Peyer's patch (tissue), 4 donors: ENCODE measurements at places on chromosomes 2 and 18. TPM values are rescaled to one million over a fixed set of nuclear protein-coding genes. Genes with fewer than 3 reads are reported as not detected.

GRCh38 chr2:197090742-197091367, 164.3 kb upstream of the PGAP1 start:
- no peak for DNase-seq

GRCh38 chr2:217445723-217446122, 557.1 kb downstream of the TNS1 start:
- DNase-seq, result no peak

DNA sequence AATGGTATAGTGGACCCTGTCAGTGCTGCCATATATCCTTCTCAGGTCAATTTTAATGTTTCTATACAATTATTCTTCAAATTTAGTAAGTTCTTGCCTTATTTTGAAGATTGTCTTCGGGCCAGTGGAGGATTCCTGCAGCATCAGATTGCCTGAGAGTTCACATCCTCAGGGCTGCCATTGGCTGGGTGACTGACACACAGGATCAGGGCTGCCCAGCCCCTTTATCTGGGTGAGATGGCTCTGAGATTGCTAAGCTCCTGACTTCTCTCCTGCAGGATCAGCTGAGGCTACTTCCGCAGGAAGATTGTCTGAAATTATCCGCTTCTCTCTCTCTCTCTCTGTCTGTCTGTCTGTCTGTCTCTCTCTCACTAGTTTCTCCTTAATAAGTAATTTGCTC, 567.4 kb downstream of the TSN start:
- no peak for DNase-seq

DYNC2LI1 gene
- 41.3 TPM for total RNA-seq

GRCh38 chr2:10521356-10522169, 73.4 kb upstream of the ODC1 start:
- DNase-seq, result peak; percentile 23

GCG gene
- 209 TPM for total RNA-seq

DNA sequence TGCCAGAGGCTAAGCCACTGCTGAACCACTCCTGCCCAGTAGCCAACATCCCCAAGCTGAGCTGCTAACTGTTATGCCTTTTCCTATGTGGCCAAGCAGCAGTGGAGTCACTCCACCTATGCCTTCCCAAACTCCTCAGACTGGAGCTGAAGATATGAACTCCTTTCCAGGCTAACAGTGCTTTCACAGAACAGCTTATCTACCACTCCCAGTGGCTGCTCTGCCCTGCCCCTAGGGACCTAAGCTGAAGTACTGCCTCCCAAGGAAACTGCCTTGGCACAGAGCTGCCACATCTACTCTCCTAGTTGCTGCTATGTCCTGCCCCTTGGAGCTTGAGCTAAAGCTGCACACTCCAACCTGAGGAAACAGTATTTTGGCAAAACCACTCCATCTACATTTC, 275.9 kb downstream of the RBM43 start:
- DNase-seq, result no peak

DNA sequence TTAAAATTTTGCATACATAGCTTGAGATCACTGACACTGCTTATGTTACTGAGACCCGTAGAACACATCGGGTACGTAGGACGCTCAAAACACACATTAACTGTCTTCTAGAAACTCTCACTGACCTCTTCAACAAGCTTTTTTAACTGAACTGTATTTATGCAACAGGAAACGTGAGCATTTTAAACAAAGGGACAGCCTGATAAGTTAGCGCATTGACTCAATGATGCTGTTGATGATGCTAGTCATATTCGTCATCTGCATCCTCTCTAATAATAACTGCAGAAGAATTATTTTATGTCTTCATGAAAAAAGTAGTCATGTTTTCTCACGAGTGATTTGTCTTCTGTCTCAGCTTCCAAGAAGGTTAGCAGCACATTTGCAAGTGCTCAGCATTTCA, 824.0 kb downstream of the DCDC2C start:
- DNase-seq, result no peak

GRCh38 chr2:58428096-58429013, 187.2 kb upstream of the FANCL start:
- no peak for DNase-seq

WDR75 gene
- total RNA-seq, result 25.2 TPM

GRCh38 chr2:216092646-216093045, 10.9 kb downstream of the TMEM169 start:
- DNase-seq, result no peak

LIMS1 gene
- total RNA-seq, result 27.3 TPM

DNA sequence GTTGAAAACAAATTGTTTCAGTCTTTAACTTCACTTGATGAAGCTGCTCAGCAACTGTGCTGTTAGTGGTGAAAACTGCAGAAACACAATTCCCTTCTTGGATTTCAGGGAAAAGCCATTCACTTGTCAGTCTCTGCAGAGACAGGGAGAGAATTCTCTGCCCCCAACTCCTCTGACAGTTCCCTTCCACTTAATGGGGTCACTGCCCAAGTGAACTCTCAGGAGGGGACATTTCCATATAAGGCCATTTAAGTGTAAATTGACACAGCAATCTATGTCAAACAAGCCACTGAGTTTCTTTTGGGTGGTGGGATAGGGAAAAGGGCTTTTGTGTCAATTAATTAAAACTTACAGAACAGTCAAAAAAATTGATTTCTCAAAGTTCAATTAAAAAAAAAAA, 51.4 kb upstream of the DNER start:
- DNase-seq, result no peak

CTNNA2 gene
- total RNA-seq, result 0.67 TPM

DNA sequence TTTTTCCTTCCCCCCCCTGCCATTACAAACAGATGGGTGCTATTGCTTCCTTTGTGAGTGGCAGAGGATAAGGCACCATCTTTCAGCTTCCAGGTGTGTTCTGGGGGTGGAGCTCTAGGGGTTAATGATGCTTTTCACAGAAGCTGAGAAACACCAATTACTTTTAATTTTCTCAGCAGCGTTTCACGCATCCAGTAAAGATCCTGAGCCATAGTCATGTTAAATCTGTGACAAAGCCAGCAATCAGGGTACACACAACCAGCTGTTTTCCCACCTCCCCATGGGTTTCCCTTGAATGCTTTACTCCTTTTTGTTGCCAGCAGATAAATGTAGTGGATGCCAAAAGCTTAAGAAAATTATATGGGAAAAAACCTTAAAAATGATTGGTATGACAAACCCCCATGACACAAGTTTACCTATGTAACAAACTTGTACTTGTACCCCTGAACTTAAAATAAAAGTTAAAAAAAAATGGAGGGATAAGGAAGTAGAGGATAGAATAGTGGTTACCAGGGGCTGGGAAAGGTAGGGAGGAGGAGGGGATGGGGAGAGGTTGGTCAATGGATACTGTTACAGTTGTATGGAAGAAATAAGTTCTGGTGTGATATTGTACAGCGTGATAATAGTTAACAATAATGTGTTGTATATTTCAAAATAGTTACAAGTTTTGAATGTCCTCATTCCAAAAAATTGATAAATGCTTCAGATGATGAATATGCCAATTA, 70.0 kb downstream of the ACOXL start:
- no peak for DNase-seq

- no peak for DNase-seq
These were observed 12.5 kb downstream of the NPC1 start for GRCh38 chr18:23573626-23574431.

- no peak for DNase-seq
These were observed 8.3 kb upstream of the RHOB start for GRCh38 chr2:20438334-20439192.

DNA sequence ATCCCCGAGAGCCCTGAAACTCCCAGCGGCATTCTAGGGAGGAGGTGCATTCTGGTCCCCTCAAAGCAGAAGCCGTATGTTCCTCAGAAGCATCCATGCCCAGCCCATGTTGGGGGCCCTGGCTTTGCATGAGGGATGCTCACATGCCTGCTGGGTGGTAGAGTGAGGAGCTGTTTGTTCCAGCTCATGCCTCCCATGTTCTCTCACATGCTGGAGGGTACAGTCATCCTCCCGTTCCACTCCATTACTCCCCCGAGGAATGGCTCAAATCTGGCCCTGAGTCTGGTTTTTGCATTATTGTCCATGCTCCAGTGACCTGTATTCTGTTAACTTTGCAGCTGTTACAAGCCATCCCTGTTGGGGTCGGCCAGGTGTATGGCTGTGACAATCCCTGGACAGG, 24.1 kb downstream of the SLC14A2 start:
- DNase-seq, result no peak

DNA sequence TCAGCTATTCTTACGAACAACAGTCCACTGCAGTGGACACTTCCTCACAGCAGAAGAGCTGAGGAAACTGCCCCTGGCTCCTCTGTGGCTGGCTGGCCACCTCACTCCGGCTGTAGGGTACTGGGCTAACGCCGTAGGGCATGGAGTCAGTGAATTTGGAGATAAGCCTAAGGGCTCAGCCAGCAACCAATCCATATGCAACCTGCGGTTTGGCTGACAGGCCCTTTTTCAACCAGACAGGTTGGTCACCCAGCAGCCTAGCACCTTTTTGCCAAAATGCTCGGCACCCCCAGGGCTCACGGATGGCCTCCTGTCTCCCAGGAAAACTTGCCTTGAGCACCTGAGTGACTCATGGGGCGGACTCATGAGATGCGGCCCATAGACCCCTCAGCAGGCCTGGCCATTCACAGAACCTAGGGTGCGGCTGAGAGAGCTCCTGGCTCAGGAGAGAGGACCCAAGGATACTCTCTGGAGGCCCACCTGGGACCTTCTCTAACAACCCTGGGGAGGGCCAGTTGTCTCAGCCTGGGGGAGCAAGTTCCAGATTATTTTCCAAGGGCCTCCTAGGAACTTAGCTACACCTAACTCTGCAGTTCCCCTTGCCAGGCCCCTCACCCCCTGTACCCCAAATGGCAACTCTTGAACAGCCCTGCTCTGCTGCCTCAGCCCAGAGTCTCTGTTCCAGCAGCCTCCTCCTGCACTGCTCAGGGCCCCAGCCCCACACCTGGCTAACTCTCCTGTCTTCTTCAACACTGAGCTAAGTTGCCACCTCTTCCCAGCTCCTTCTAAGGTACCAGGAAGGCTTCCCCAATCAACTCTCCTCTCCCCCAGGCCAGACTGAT, 252.1 kb downstream of the CYP26B1 start:
- DNase-seq, result no peak

DNA sequence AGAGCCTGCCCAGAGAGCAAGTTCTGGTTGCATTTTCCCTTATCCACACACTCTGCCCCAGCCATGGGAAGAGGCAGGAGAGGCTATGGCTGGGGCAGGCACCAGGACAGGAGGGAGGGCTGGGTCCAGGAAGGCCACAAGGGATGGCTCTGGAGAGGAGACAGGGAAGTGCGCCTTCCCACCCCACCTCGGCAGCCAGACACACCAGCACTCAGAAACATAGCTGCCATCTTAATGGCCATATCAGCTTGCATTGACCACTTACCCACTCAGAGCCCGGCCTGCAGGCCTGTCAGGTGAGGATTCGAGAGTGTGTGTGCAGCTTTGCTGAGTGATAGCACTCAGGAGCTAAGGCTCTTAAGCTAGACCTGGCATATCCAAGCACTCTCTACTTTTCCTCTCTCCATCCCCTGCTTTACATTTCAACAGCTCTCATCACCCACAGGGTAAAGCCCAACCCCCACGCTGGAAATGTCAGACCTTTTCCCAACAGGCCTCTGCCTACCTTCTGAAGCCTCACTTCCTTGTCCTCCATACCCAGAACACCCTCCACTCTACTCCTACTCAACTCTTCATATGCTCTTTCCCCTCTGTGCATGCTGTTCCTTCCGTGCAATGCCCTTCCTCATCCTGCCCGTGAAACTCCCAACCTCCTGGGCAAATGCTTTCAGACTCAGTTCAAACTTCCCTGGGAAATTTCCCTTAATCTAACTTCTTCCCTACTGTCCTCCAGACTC, 147.9 kb downstream of the TNS1 start:
- no peak for DNase-seq

DNA sequence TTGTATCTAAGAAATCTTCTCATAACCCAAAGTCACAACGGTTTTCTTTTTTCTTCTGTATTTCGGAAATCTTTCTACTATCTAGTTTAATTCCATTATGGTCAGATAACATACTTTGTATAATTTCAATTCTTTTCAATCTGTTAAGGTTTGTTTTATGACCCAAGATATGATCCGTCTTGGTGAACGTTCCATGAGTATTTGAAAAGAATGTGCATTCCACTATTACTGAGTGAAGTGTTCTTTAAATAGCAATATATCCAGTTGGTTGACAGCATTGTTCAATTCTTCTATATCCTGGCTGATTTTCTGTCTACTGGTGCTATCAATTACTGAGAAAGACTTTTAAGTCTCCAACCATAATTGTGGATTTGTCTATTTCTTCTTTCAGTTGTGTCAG, 414.5 kb downstream of the TNS1 start:
- no peak for DNase-seq

DNA sequence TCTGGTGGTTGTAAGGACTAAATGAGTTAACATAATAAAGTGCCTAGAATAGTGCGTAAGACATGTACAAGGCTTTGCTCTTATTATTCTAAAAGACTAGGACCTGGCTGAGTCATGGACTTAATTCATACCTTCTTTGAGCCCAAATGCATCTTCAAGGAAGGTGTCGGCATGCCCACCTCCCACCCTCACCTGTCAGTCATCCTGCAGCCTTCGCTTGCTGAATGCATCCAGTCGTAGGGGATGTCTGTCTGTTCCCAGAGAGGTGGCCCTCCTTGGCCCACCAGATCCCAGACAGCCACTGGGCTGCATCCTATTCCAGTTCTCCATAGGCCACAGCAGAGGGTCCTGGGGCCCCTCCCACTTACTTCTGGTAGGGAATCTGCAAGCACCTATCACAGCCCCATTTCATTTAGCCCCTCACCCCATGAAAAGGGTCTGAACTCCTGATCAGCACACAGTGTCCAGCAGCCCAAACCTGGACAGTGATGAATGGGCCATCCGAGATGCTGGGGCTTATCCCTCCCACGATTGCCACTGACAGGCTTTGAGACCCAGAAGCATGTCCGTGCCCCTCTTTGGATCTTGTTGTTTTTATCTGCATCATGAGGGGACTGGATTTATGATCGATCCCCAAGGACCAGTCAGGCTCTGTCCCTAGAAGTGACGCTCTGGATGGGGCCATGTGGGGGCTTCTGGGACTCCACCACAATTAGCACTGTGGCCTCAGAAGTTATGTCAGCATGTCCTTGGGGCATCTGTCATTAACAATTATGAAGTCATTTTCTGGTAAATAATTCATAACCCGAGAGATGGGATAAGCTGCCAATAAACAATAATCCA, 101.1 kb downstream of the KLHL29 start:
- peak; percentile 15 for DNase-seq

NEUROD1 gene
- 6.8 TPM for total RNA-seq

DNA sequence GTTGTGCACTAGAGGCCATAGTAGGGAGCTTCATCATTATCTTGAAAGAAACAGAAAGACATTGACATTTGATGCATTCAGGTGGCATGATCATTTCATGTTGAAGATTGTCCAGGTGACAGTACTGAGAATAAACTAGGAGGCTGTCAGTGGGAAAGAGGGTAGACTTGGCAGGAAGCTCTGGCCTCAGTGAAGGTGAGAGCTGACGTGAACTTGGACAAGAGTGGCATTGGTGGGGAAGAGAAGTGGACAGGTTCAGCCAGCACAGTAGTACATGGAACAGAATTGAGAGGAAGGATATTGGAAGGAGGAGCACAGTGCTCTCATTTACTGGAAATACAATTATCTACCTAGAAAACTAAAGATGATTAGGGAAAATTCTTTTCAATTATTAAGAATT, 245.2 kb downstream of the CYRIA start:
- DNase-seq, result no peak

CXCR1 gene
- total RNA-seq, result not detected

ANKRD12 gene
- total RNA-seq, result 68.5 TPM

- no peak for DNase-seq
These were observed 7.7 kb downstream of the ZSCAN30 start for GRCh38 chr18:35282353-35282752.

GRCh38 chr2:189425676-189426075, 15.6 kb upstream of the WDR75 start:
- no peak for DNase-seq

- DNase-seq, result peak; percentile 37
These were observed 92.5 kb downstream of the DGKD start for GRCh38 chr2:233446606-233447305.

GPBAR1 gene
- total RNA-seq, result 4.3 TPM
